Stromal cell of bone marrow (primary cell): ENCODE measurements at places on chromosomes 2 and 18.

DNA sequence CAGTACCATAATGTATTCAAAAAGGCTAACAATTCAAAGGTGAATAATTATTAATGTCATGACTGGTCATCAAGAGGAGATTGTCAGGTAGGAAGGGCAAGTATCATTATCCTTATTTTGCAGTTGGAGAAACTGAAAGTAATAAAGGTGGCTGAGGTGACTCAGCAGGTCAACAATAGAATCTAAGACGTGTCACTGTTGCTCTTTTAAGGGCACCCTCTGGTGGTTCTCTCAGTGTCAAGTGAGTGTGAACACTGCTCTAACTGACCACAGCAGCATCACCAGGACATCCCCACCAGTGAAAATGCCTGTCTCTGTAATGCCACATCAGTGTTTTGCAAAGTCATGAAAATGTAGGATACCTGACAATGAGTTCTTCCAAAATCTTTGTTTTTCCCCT lies 69.7 kb downstream of the DCC start:
- no peak for DNase-seq

DNA sequence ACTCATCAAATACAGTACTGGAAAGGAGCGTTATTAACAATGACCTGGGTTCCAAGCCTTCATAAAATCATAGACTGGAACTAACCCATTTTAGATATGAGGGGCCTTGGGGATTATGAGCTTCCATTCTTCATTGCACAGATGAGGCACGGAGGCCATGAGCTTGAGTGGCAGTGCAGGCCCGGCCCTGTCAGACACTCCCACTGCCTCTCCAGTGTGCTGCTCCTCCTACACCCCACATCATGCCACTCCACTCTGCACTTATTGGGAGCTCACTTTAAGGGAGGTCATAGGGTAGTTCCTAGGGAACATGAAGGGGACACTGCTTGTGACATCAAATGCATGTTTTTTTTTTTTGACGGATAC lies 77.9 kb downstream of the TSN start:
- DNase-seq: no peak

GRCh38 chr2:36696533-36696932 lies at the start of gene VIT:
Gene VIT (plus strand): TSS chr2:36696707. CDS start chr2:36716371, 19,664 bp downstream.
- DNase-seq: no peak

GRCh38 chr2:24910245-24910644 lies 9.8 kb downstream of the ADCY3 start:
- no peak for DNase-seq

- DNase-seq: no peak
These were observed 4.2 kb upstream of the AP1S3 start for GRCh38 chr2:223841436-223842190.

DNA sequence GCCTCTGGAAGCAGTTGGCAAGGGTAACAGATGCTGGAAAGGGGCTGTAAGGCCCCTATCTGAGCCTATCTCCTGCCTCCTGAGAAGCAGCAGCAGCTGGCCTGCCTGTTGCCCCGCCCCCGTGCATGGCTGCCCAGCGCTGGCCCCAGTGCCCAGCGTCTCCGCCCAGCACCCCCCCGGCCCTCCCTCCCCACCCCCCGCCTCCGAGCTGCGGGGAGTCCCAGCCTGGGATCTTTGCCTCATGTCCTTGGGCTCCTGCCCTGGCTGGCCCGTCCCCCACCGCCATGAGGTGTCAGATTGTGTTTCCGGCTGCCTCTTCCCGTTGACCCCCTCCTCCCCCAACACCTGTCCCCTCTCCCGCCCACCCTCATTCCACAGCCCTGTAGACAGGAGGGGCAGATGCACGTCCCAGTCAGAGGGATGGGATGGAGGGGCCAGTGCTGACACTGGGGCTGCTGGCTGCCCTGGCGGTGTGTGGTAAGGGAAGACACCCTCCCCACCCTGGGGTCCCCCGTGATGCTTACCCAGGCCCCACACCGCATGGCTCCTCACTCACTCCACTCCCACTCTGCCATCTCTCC lies at the start of gene CHRND:
Gene CHRND, plus strand, starts transcription at position 370 of the 581 bp plus-strand sequence. Its CDS starts 56 bp downstream, at position 426.
- no peak for DNase-seq

- DNase-seq: no peak
These were observed 20.8 kb downstream of the SEH1L start for GRCh38 chr18:12968619-12969018.

- no peak for DNase-seq
These were observed 57.8 kb downstream of the CYB5A start for GRCh38 chr18:74233933-74234325.

DNA sequence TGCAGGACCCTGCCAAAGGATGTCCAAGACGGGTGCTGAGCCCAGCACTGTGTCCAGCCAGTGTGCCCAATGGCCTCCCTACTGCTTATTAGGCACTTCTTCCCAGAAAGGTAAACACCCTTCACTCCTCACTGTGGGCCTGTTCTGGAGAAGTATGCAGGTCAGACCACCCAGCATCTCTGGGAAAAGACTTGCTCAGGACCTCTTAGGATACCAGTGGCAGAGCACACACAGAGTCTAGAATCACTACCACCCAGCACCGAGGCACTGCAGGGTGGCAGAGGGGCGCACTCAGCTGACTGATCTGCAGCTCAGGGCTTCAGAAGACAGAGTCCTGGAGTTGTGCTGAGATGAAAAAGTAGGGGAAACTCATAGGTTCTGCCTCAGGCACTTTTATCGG lies 25.8 kb downstream of the XDH start:
- no peak for DNase-seq

DNA sequence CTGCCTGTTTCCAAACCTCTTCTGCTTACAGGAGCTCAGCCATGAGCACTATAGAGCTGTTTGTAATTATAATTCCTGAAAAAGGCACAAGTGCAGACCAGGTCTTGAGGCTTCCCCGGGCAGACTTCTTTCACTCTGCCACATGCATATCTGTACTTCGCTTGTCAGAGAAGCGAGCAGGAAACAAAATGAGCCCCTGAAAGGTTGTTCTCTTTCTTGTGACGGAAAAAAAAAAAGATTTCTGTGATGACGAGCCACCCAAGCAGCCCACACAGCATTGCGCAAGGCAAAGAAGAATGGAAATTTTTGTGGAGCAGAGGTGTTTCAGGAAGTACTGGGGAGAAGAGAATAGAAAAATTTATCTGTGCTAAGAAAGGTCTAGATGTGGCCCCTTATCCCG lies 54.0 kb upstream of the LINC00305 start:
- no peak for DNase-seq

DNA sequence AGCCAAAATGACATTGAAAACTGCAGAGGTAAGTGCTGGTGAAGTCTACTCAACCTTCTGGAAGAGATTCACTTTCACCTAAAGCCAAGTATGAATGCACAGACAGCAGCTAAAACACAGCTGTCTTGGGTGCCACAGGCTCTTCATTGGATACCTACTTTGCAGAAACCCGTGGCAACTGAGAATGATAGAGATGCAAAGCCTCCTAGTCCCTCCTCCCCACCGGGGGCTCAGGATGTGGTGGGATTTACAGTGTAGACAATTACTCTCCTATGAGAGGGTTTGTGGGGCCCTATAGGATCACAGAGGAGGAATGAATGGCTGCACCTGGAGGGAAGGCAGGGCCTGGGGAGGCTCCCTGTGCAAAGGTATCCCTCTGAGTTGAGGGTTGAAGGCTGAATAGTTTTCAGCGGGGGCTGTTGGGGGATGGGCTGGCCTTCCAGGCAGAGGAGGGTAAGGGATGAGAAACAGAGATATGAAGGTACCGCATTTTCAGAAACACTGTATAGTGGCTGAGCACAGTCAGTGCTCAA lies 131.6 kb downstream of the RNF144A start:
- no peak for DNase-seq

DNA sequence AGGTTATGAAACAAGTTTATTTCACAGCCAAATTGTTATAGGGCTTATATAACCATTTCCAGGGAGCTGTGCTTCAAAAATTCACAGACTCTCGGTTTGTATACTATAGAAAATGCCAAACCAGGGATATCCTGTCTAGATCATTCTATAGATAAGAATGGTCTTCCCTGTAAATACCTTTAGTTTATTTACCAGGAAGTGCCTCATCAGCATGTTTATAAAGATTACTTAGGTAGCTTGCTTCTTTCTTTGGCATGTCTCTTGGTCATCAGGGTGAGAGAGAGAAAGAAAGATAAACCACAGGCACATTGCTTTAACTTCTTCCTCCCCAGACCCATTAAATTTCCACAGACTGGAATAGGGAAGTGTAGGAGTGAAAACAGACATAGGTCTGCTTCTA lies 439.4 kb downstream of the SPAG16 start:
- no peak for DNase-seq

DNA sequence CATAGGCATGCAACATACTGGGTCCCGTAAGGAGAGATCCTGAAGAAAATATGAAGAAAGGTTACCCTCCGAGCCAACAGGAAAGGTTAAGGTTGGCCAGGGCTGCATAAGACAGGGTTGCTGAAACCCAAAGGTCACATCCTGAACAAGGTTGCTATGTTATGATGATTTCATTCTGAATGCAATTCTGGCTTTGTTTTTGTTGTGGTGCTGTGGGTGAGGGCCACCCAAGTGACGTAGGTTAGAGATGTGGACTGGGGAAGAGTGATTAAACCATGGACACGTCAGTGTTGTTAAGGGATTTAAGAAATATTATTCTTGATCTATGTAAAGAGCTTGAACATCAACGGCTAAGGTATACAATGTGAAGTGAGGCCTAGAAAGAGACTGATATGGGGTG lies 60.0 kb downstream of the ZEB2 start:
- DNase-seq: peak; percentile 48

- no peak for DNase-seq
These were observed 447.2 kb upstream of the TNP1 start for GRCh38 chr2:217307023-217307422.

- DNase-seq: no peak
These were observed 94.3 kb downstream of the LIPG start for GRCh38 chr18:49656073-49656692.

DNA sequence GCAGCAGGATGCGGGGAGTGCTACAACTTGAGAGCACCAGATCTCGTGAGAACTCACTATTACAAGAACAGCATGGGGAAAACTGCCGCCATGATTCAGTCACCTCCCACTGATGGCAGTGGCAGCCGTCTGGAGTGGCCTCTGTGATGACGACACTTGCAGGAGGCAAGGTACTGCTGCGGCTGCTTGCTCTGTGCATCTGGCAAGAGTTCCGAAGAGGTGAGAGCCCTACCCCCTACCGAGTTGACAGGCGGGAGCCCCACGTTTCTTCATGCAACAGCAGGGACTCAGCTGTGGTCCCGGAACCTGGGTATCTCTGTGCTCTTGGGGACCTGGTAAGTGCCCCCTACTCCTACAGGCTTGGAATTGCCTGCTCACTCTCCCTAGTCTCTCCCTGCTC lies 1672.7 kb upstream of the TMEFF2 start:
- no peak for DNase-seq

DNA sequence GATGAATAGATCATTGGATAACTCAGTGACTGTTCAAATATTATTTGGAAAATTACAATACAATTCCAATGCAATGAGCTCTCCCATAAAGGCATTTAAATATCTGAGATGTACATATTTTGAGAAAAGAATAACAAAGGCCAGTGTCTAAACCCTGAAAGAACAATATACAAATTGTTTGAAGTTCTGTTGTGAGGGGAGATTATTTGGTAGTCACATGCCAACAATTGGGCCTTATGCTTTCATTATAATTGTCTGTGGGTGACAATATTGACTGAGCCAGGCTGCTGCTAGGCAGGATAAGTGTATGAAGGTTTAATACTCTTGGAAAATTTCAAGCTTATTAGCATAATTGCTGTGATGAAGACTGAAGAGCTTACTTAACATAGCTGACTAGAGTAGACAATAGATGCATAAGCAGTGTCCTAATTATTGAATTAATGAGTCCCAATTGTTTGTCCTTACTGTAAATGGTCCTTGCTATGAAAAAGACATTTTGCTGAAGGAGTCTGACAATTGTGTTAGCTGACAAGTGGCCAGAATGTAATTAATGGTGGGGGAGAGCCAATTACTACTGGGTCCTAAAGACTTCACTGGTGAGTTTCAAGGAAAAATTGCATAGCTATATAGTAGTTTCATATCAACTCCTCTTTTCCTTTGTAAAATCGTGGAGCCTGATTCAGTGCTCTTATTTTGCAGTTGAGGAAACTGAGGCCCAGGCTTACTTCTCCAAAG lies 5.0 kb upstream of the SMAD2 start:
- no peak for DNase-seq

DNA sequence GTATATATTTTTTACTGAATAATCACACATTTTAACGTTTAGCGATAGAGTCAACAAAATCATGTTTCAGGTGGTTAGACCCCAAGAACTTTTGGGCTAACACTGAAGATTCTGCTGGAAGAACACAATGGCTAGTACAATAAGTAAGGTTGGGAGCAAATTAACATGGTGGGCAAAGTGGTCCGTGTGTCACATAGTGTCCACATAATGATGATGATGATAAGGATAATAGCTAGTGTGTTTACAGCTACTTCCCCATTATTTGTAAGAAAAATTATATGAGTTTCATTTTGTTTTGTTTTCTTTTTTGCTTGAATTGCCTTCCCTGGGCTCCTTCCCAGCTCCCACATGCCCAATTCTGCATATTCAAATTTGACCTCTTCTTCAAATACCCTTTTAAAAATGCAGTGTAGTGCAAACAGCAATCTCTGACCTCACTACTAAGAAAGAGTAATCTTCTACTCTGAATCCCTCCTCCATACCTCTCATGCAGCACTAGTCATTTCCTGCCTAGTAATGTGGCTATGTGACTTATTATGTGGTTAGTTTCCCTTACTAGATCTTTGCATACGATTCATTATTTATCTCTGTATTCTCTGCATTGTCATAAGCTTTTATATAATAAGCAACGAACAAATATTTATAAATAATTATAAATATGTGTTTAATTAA lies 16.9 kb upstream of the VPS54 start:
- DNase-seq: peak; percentile 59

DNA sequence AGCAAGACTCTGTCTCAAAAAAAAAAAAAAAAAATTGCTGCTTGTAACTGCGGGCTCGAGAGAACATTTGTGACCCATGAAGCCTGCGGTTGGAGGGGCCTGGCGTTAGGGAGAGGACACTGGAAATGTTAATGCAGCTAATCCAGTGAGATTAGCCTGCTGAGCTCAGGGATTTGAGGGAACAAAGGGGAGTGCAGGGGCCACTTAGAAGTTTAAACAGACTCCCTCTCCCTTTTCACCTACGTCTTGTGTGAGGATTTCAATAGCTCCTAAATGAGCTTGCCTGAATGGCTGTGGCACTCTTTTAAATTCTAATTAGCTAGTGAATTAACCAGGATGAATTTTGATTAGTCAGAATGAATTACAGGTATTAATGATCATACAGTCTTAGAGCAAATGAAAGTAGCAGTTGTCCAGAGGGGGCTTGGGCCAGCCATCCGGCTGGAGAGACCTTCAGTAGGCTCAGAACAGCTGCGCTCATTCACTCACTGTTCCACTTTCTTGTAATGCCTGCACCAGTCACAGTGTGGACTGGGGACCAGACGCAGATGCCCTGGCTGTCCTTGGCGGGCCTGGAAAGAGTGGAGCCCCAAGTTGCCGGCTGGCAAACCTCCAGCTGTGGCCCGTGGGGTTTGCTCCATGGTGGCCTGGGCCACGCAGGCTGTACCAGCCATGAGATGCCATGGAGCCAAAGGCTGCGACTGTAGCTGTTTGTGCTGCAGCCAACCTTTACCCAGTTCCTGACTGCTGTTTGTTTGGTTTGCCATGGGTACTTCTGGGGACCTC lies 20.8 kb downstream of the LDLRAD4 start:
- DNase-seq: no peak

GRCh38 chr2:184685999-184686841 lies 87.9 kb downstream of the ZNF804A start:
- no peak for DNase-seq
